NCI-H1436 treated with DMSO at 0.1 percent for 48 hours (cell line): ENCODE measurements at places on chromosomes 11 and 22.

GRCh38 chr22:23255506-23256170, 75.3 kb downstream of the BCR start:
- no peak for DNase-seq

- no peak for DNase-seq
Observed at GRCh38 chr11:114090225-114090910, 30.9 kb downstream of the ZBTB16 start.

- DNase-seq: no peak
Observed at GRCh38 chr11:130639369-130639768, 190.9 kb downstream of the ADAMTS15 start.

DNA sequence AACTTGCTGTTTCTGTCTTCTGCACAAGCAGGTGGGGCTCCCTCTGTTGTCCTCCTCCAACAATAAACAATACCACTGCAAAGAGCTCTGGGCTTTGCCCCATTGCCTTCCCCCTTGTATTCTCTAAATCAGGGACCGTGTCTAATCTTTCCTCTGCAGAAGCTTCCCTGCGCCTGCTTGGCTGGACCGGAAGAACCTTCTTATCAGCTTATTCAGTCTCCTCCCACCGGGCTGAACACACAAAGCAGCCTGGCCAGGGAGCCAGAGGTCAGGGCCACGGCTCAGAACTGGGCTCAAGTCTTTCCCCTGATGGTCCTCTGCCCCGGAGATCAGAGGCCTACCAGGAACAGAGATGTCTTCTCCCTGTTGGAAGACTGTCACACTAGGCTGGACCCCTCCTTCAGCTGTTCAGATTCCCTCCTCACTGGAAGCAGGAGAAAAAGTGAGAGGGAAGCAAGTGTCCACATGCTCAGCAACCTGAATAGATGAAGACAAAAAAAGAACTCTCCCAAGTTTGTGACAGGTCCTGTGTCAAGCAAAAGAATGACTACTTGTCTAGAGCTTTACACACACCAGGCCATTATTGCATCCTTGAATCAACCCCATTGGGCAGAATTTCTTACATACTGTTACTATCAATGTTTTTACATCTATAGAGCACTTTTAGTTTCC, 63.7 kb downstream of the RAB30 start:
- no peak for DNase-seq

GRCh38 chr11:123425367-123425766, 4.7 kb upstream of the GRAMD1B start:
- DNase-seq: no peak

DNA sequence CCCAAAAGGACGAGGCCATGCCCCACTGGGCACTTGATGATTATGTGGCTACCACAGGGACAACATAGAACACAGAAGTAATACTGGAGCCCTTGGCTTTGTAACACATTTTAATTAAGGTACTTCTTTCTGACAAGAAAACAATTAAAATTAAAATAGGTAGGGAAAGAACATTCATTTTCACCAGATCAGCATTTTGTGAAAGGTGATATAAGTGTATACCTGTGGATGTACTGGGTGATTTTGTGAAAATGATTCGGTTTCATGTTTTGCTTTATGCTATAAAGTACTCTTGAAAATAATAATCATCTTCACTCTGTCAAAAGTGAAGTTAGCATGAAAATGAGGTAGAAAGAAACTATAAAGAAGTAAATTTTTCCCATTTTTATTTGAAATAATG, 876 bp downstream of the MS4A12 start:
- no peak for DNase-seq

DNA sequence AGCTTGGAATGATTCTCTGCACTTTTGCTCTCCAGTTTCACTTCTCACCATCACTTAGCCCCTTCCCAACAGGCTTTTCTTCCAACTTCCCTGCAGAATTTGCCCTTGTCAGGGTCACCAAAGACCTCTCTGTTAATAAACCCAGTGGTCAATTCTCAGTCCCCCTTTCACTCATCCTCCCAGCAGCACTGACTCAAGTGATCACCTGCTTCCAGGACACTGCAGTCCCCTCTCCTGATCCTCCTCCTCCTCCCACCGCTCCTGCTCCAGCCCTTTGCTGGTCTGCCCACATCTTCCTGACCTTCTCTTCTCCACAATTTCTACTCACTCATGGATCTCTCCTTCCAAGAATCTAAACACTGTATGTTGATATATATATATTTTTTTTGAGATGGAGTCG, 57.9 kb downstream of the SHISAL1 start:
- no peak for DNase-seq

- DNase-seq: no peak
Observed at GRCh38 chr11:123253911-123254310, 58.9 kb upstream of the CLMP start.

DNA sequence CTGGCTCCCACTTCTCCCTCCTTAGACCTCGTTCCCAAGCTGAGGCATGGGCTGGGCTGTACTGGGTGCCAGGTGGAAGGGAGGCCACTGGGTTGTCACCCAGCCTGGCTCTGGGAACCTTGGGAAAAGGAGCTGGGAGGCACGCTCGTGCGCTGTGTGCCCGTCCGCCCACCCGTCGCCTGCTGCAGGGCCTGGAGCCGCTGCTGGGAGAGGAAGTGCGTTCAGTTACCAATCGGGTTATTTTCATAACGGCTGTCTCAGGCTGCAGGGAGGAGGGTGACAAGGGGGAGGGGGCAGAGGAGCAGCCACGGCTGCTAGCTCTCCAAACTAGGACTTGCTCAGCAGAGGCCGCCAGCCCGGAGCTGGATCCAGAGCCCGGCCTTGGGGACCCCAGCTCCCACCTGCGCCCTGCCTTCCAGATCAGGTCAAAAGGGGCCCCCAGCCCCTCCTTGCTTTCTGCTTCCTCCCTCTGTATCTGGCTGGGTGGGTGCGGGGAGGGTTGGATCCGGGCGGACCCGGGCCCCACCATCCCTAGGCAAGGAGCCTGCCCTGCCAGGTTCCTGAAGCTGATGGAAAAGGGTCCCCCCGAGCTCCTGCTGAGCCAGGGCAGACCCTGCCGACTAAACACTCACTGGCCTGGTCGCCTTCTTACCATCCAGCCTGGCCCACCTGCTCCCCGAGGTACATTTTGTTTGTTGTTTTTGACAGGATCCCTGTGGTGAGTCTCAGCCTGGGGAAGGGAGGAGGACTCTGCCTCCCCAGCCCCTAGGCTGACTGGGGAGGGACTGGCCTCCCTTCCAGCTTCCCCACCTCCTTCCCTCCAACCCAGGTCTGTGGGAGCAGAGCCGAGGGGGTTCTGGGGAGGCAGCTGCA, 14.3 kb downstream of the DGKZ start:
- peak; percentile 39 for DNase-seq

DNA sequence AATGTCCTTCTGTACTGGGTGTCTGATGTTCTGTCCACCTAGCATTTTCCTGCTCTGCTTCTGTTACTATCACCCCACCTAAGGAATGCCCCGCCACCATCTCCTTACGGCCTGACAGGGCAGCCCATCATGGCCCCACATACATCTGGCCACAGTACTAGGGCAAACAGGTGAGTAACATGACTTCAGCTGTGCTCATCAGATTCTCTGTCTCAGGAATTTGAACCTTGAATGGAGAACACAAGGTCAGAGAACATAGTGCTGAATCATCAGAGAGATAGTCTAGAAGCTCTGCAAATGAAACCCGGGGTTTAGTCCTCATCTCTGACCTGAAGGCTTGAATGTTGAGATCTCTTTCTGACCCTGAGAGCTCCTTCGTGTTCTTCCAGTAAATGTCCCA, 32.4 kb downstream of the ZC3H12C start:
- no peak for DNase-seq

GRCh38 chr11:28289444-28289843, 181.3 kb downstream of the METTL15 start:
- DNase-seq: no peak

DNA sequence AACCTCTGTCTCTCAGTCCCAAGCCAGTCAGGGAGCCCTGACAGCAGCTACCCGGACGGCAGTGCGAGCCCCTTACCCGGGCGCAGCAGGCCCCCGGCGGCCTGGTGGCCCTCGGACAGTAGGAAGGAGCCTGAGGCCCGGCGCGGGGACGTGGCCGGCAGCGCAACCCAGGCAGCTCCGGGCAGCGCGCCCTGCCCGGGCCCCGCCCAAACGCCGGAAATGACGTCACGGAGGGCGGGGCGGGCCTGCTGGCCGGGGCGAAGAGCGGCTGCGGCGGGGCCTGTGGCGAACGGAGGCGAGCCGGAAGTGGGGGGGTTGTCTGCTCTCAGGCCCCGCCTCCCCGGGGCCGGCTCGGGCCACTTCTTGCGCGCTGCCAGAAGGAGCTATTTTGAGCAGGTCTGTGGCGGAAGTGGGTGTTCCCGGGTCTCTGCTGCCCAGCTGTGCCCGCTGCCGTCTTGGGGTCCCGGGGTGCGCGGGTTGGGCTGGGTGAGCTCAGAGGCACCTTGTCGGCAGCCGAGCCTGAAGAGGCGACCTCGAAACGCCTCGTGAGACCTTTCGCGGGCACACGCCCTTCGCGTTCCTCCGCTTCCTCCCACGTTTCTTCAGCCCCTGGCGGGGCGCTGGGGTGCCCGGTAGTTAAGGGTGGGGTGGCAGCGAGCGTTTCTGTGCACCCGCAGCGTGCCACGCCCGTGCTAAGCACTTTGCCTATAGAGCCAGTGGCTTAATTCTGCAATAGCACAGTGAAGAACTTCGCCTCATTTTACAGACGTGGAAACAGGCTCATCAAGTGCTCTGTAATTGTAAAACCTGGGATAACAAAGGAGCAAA, at the start of gene C11orf24:
Gene C11orf24 (minus strand): TSS at position 193 of the 828 bp plus-strand sequence. CDS start 8,206 bp downstream, outside the sequence.
- DNase-seq: peak; percentile 78

GRCh38 chr22:26629988-26630761, 8.4 kb downstream of the CRYBA4 start:
- DNase-seq: no peak

GRCh38 chr22:48486134-48486532, 1341.5 kb downstream of the BRD1 start:
- DNase-seq: no peak

DNA sequence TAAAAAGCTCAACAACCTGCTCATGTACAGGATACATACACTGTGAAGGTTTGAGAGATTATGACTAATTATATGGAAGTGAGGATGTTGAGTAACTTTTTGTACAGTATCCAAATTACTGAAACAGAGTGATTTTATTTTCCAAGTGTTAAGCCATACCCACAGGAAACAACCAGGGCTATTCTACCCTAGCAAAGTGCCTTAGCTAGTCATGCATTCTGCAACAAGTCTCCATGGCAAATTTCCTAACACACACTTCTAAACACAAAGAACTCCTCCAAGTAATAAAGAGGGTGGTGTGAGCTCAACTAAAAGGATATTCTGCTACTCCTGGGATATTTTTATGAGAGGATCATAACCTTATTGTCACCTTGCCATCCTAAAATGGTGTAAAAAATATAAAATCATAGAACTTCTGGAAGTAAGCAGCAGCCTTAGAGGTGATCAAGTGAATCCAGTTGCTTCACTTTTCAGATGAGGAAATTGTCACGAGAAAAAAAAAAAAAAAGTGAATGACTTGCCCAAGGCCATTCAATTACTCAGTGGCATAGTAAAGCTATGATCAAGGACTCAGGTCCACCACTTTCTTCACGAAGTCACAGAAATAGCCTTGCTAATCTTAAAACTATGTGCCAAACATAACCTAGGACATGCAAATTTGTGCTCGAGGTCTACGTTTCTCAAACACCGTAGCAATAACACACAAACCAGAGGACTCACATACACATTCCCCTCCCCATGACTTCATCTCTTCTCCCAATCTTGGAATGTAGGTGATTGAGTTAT, 4.2 kb downstream of the LGR4 start:
- no peak for DNase-seq

- DNase-seq: no peak
Observed at GRCh38 chr11:65791719-65792213, 4.9 kb downstream of the OVOL1 start.
